T-helper 2 cell treated with Interferon-gamma antibody and Interleukin-4, amounts not matched to agents 5 μg/mL and 100 μg/mL, for 36 hours (primary cell): ENCODE measurements at places on chromosomes 5 and 9.

GRCh38 chr9:96874947-96875460 lies 20.7 kb upstream of the ZNF782 start:
- H3K4me1 ChIP-seq: peaks cover 30% of the 10 kb centered on the region
- H3K27me3 ChIP-seq: peaks cover 27% of the 10 kb centered on the region
- peak; percentile 23 for DNase-seq
- peak overlapping the region; percentile 73 for H3K27ac ChIP-seq
- H3K36me3 ChIP-seq: no peaks in the 10 kb centered on the region

DNA sequence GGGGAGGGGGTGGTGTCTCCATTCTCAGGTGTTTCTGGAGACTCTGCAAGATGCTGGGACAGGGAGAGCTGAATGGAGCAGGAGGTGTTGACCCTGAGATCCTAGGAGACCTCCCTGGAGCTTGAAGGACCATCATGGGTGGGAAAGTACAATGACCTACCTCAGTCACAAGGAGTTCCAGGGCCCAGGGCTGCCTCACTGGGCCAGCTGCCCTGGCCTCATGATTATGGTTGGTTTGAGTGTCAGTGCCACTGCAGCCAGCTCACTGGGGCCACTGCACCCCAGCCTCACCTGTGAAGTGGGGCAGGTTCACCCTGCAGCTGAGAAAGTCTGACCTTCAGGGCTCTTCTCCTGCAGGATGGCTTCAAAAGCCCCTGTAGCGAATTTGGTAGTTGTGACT lies 372.5 kb downstream of the IRX2 start:
- no peaks in the 10 kb centered on the region for H3K36me3 ChIP-seq
- no peak overlapping the region for H3K4me3 ChIP-seq
- no peaks in the 10 kb centered on the region for H3K27me3 ChIP-seq
- no peak for DNase-seq
- no peaks in the 10 kb centered on the region for H3K4me1 ChIP-seq

- H3K4me1 ChIP-seq: no peaks in the 10 kb centered on the region
- DNase-seq: no peak
- H3K27ac ChIP-seq: no peak overlapping the region
- H3K36me3 ChIP-seq: no peaks in the 10 kb centered on the region
- H3K27me3 ChIP-seq: peaks cover 19% of the 10 kb centered on the region
- H3K4me3 ChIP-seq: no peak overlapping the region
Observed at GRCh38 chr9:37676411-37676830, 25.7 kb downstream of the FRMPD1 start.

DNA sequence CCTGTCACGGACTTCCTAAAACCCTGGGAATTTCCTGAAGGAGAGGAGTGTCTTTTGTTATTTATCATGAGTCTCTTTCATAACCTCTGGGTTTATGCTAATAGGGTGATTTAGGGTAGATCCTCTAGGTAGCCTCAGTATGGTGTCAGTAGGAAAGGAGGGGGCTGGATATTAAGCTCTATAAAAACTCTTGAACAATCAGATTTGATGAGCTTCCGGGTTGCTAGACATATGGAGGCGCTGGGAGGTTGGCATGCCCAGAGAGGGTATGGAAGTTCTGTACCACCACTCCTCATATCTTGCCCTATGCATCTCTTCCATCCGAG lies 15.6 kb upstream of the PTBP3 start:
- no peak overlapping the region for H3K27ac ChIP-seq
- peaks cover 10% of the 10 kb centered on the region for H3K4me1 ChIP-seq
- DNase-seq: no peak
- no peaks in the 10 kb centered on the region for H3K27me3 ChIP-seq
- peak overlapping the region; percentile 75 for H3K4me3 ChIP-seq

- DNase-seq: no peak
- no peak overlapping the region for H3K27ac ChIP-seq
- H3K27me3 ChIP-seq: no peaks in the 10 kb centered on the region
- no peaks in the 10 kb centered on the region for H3K36me3 ChIP-seq
Observed at GRCh38 chr9:121946465-121946864, 146.6 kb downstream of the TTLL11 start.

DNA sequence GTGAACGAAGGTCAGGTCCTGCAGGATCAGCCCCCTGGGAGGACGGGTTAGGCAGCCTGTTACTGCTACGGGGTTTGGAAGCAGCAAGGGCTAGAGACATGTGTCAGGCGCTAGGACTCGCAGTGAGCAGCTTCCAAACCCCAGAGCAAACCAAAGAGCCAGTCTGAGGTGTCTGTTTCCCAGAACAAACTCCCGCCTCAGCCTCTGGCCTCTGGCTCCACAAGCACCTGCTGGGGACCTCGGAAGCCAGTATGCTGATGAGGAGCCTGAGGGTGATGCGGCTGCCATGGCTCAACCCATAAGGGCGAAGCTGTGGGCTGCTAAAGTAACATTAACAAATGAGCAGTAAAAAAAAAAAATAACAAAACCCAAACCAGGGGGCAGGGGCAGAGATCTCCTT lies 35.0 kb downstream of the PRRT1B start:
- H3K27me3 ChIP-seq: no peaks in the 10 kb centered on the region
- peaks cover 26% of the 10 kb centered on the region for H3K4me1 ChIP-seq
- peaks cover 51% of the 10 kb centered on the region for H3K36me3 ChIP-seq

DNA sequence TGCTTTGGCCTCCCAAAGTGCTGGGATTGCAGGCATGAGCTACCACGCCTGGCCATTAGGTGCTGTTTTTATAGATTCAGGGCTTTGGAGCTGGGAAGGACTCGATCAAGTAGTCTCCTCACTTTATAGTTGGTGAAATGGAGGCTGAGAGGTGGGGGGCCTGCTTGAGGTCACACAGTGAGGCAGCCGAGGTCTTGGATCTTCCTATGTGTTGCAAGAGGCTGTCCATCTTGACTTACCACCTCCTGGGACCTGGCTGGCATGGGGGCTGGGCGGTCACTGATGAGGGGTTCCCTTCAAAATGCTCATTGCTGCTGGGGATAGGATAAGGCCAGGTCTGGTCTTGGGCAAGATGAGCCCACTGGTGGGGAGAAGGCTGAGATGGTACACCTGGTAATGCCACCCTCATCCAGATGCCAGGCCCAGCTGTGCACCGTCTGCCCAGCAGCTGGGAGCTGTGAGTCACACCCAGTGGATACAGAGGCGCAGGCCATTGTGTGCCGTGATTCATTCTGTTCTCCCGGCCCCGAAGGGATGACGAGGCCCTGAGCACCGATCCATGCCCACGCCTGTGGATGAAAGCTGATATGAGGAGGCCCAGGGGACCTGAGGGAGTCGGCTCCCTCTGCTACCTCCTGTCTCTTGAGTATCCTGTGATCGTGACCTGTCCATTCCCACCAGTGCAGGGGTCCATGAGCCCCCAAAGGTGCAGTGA lies 10.5 kb upstream of the NDST1 start:
- no peaks in the 10 kb centered on the region for H3K27me3 ChIP-seq
- no peak overlapping the region for H3K27ac ChIP-seq
- no peak for DNase-seq

DNA sequence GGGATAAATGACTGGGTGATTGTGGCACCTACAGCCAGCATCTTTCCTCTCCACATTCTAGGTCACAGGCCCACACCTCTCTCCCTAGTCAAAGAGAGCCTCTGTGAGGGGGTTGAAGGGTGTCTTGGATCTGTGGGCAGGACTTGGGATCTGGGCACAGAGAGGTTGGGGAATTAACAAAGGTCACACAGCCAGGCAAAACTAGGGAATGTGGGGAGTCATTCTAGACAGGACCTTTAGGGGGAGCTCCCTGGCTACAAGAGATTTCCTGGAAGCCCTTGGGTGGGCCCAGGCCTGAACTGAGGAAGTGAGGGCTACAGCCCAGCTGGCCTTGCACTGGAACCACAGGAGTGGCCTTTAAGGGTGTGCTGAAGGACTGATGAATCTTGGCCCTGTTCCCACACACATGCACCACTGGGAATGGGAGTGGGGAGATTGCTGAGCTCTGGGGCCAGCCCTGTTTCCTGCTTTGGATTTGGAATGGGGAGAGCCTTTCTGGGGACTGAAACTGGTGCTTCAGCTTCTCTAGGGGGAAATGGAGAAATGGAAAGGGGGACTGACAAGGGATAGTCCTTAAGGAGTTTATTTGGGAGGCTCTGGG lies 12.4 kb upstream of the CXXC5 start:
- peaks cover 29% of the 10 kb centered on the region for H3K4me1 ChIP-seq
- H3K27me3 ChIP-seq: no peaks in the 10 kb centered on the region
- peak overlapping the region; percentile 60 for H3K4me3 ChIP-seq
- peaks cover 8% of the 10 kb centered on the region for H3K36me3 ChIP-seq

- H3K27me3 ChIP-seq: peaks cover 10% of the 10 kb centered on the region
- H3K4me1 ChIP-seq: peaks cover 5% of the 10 kb centered on the region
- no peaks in the 10 kb centered on the region for H3K36me3 ChIP-seq
- no peak overlapping the region for H3K27ac ChIP-seq
- no peak overlapping the region for H3K4me3 ChIP-seq
- no peak for DNase-seq
Observed at GRCh38 chr9:91682806-91683205, 259.2 kb upstream of the NFIL3 start.

DNA sequence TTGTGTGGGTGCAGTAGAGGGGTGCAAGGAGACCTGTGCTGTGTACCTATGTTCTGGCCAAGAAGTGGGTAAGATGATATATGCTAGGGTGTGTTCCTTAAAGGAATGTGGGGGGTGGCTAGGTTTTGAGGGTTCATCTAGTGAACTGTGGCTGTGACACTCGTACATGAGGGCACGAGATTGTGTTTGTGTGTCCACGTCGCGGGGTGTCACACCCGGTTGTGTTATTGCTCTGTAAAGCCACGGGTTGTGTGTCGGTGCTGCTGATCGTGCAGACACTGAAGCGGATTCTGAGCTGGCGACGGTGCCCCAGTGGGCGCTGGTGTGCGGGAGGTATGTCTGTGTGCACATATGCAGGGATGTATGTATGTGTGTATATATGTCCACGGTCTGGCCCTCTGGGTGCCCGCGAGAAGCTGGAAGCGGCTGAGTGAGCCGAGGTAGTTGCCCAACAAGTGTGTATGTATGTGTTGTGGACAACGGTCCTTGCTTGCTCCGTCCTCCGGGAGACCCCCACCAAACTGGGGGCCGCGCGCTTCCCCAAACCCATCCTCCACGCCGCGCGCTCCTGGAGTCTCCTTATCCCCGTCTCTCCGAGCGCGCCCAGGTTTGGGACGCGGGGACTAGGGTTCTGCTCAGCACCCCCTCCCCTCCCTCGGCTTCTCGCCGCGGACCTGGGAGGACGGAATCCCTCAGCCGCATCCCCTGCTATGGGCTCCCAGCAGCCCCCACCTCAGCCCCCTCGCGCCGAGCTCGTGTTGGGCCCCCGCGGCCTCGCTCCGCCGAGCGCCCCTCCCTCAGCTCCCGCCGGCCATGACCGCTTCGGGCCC lies 639 bp downstream of the PCDH1 start:
- DNase-seq: no peak
- H3K4me3 ChIP-seq: peak overlapping the region; percentile 24
- H3K27ac ChIP-seq: no peak overlapping the region
- H3K27me3 ChIP-seq: peaks cover 81% of the 10 kb centered on the region

- no peak overlapping the region for H3K4me3 ChIP-seq
- H3K27me3 ChIP-seq: no peaks in the 10 kb centered on the region
- DNase-seq: no peak
- H3K36me3 ChIP-seq: no peaks in the 10 kb centered on the region
- H3K27ac ChIP-seq: no peak overlapping the region
Observed at GRCh38 chr9:92414566-92414965, 9.7 kb downstream of the OMD start.

DNA sequence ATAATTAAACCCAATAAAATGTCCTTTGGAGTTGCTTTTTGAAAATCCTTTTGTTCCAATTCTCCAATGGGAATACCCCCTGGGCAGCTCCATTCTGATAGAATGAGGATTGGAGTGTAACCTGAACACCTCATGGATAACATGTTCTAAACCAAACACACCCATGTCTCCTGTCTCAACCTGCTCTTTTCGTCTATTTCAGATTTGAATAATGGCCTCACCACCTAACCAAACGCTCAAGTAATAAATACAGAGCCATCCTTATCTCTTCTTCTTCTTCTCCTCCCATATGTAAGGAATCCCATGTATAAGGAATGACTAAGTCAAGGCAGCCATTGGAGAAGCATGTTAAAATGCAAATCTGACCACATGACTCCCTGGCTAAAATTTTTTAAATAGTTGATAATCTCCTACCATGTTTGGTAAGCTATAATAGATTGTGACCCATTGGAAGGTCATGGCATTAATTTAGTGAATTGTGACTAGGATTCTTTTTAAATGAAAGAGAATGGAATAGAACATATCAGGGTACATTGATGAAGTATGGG lies 26.0 kb downstream of the ELL2 start:
- H3K4me1 ChIP-seq: peaks cover 11% of the 10 kb centered on the region
- H3K4me3 ChIP-seq: no peak overlapping the region
- no peaks in the 10 kb centered on the region for H3K27me3 ChIP-seq
- no peak overlapping the region for H3K27ac ChIP-seq
- H3K36me3 ChIP-seq: peaks cover 8% of the 10 kb centered on the region

- H3K4me1 ChIP-seq: no peaks in the 10 kb centered on the region
- H3K27ac ChIP-seq: no peak overlapping the region
- H3K4me3 ChIP-seq: no peak overlapping the region
- no peaks in the 10 kb centered on the region for H3K36me3 ChIP-seq
- DNase-seq: no peak
Observed at GRCh38 chr9:135607401-135608293, 31.7 kb downstream of the GLT6D1 start.

DNA sequence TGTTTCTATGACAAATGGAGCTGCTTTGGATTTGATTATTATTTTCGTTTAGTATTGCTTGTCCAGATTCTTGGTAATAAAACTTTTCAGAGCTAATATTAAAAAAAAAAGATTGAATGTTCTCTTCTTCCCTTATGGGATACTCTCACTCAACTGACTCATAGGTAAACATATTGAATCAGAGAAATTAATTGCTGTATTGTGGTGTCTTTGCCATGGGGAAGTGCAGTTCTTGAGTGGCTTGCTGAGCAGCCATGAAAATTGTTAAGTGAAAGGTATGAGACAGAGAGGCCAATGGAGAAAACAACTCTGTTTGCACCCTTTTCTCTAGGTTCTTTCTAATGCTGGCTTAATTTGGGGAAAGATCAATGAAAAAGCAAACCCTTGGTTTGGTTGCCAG lies 149.9 kb upstream of the HMHB1 start:
- peaks cover 8% of the 10 kb centered on the region for H3K27me3 ChIP-seq
- H3K4me1 ChIP-seq: no peaks in the 10 kb centered on the region
- no peak overlapping the region for H3K4me3 ChIP-seq

DNA sequence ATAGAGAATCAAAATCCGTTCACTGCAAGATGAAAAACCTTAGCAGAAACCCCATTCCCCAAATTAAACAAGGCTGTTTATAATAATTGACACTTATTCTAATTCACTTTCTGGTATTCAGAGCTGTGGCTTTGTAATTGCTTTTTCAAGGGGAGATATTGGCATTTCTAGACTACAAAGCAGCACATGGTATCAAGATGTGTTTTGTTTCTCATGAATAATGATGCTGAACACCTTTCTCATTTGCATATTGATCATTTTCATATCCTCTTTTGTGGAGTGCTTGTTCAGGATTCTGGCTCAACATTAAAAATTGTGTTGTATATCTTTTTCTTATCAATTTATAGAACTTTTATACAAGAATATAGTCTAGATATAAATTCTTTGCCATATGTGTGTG lies 22.4 kb upstream of the ANKRD55 start:
- no peak overlapping the region for H3K4me3 ChIP-seq
- DNase-seq: no peak
- H3K4me1 ChIP-seq: no peaks in the 10 kb centered on the region

- peaks cover 40% of the 10 kb centered on the region for H3K36me3 ChIP-seq
- no peaks in the 10 kb centered on the region for H3K4me1 ChIP-seq
- no peak overlapping the region for H3K4me3 ChIP-seq
- no peak overlapping the region for H3K27ac ChIP-seq
Observed at GRCh38 chr9:122860319-122861142, 32.1 kb upstream of the PDCL start.
